ENCODE measurements at places on chromosomes 5 and 9. TPM values are rescaled to one million over a fixed set of nuclear protein-coding genes. Genes with fewer than 3 reads are reported as not detected.

The FOXD4L4 gene
- 0.07 TPM for total RNA-seq

DNA sequence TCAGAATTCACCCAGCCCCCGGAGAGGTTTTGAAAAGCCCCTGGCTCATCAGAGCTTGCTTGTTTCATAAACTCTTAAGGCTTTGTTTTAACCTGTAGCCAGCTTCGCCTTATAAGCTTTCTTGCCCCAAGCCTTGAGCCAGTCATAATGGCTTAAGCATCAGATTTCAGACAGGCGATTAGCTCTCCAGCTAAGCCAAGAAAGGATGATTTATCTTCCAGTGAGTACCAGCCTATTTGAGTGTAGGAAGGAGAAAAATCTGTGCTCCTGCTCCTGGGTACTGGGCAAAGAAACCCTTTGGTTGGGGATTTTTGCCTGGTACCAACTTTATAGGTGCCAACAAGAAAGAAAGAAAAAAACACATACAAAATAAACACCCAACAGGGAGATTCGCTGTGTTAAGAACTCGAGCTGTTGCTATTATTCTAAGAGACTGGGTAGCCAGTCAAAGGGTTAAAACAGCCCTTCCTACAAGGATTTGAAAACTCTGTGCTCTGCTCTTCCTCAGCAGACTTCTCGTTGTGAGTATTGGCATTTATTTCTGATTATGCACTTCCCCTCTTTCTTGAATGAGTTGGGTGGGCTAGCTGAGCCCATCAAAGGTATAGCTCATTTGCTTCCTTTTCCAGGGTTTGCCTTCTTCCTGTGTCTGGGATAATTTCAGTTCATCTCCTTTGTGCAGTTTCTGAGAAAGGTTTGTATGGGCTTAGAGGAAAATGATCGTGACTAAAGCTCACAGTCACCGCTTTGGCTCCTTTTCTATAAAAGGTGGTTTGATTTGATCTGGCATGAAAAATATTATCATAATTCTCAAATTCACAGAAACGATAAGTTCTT is 157.2 kb upstream of the DMRT1 start:
- DNase-seq: peak; percentile 89

The S100Z gene
- not detected for total RNA-seq

The GLRA1 gene
- not detected for total RNA-seq

GRCh38 chr9:71628247-71628646 is 140.1 kb downstream of the CEMIP2 start:
- no peak for DNase-seq

DNA sequence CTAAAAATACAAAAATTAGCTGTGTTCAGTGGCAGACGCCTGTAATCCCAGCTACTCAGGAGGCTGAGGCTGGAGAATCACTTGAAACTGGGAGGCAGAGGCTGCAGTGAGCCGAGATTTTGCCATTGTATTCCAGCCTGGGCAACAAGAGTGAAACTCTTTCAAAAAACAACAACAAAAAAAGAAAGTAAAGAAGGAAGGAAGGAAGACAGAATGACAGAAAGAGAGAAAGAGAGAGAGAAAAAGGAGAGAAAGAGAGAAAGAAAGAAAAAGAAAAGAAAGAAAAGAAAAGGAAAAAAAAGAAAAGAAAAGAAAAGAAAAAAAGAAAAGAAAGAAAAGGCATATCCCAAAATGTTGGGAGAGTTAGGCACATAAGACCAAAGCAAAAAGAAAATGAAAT is 278.6 kb downstream of the CDH18 start:
- DNase-seq: no peak

DNA sequence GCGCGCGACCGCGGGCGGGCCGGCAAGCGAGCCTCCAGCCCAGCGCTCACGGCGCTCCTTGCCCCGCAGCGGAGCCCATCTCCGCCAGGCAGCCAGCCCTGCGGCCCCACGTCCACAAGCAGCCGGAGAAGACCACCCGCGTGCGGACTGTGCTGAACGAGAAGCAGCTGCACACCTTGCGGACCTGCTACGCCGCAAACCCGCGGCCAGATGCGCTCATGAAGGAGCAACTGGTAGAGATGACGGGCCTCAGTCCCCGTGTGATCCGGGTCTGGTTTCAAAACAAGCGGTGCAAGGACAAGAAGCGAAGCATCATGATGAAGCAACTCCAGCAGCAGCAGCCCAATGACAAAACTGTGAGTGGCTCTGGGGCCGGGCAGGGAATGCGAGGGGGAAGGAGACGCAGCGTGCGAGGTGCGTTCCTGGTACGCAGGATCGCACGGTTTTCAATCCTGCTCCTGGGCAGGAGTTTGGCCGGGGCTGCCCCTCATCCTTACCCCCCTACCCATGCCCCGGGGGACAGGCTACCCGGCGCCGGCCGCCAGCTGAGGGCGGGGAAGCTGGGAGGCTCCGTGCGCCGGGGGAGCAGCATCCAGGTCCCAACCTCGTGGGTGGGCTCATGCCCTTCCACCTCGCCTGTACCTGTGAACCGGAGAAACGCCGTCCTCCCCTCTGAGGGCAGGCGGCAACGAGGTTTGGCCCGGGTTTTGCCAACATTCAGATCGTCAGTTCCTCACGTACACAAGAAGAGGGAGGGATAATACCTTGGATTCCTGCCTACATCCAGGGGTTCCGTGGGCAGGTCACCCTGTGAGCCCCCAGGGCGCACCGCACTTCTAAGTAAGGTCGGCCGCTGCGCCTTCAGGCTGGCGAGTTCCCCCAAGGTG is 6.6 kb downstream of the ISL1 start:
- no peak for DNase-seq

- no peak for DNase-seq
These were observed 174.3 kb downstream of the CDH12 start for GRCh38 chr5:22678886-22679285.

DNA sequence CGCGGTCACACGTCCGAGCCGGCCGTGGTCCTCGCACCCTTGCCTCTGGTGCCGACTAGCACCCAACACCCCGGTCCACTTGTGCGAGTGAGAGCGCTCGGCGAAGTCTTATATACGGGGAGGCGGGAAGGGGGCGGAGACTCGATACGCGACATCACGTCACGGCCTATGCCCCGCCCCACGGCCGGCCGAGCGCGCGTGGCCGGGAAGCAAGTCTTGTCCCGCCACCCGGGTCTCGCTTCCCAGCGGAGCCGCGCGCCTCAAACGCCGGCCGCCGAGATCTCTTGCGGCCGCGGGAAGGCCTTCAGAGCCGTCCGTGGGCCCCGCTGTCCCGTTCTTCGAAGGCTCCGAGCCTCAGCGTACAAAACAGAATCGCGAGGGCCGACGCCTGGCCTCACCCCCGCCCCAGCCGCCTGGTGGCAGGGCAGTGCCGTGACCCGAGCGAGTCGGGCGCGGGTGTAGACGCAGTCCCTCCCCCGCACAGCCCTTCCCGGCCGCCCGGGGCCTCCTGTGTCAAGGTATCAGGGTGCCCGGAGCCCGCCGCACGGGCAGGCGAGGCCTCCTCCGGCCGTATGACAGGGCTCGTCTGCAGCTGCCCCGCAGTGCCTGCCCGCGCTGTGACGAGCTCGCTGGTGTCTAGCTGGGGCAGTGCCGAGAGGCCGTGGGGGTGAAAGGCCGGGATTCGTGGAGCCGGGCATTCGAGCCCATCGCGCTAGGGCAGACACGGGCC is at the start of gene PLK2:
PLK2 (minus strand) TSS at position 85 of the 730 bp plus-strand sequence. CDS start 127 bp downstream, outside the sequence.
- peak; percentile 87 for DNase-seq

- peak; percentile 82 for DNase-seq
These were observed 8.2 kb downstream of the PRRC2B start for GRCh38 chr9:131402073-131402472.

DNA sequence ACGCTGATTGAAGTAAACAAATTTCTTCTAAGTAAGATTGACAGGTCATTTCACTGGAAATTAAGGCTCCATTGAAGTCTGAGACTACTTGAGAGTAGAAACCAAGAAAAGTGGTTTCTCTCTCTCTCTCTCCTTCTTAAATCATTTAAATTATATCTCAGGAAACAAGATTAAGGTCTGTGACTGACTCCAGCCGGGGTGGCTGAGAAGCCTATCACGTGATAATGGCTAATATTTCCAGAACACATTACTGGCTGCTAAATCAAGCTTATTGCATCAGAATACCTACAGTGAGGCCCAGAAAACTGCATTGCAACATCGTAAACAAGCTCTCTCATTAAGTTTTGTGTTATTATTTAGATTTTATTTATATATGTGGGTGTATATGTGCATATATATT is 88.4 kb downstream of the PTCD2 start:
- no peak for DNase-seq

The OTP gene
- total RNA-seq: not detected

DNA sequence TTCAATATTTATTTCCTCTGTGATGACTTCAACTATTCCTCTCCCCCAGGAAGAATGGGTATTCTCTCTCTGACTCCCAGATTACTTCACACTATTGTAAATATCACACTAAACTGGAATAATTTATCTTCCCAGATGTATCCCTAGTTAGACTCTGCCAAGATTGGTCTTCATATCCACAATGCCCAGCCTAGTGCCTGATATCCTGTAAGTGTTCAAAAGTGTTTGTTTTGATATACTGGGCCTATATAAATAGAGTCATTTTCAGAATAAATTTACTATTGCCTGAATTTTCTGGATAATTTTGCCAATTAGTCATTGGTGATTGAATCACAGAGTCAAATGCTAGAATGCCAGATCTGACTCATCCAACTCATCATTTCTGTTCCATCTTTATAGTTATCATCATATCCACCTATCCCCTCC is 143.7 kb upstream of the TNC start:
- peak; percentile 67 for DNase-seq

The PRR16 gene
- total RNA-seq: 16.5 TPM

The NR5A1 gene
- not detected for total RNA-seq

DNA sequence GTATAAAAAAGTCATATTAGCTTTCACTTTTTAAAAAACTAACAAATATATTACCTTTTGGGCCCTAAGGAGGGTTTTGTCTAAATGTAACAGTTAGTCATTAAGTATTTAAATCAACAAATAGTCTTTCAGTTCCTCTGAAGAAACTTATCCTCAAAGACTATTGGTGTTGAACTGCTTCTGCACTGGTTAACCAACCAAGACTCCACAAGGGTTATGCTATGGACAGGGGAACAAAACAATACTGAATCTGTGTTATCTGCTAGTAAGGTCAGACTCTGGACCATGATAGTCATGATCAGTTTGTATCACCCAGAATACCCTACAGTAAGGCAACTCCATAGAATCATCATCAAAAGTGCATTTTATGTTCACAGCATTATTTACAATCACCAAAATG is 42.4 kb downstream of the SETX start:
- no peak for DNase-seq

GRCh38 chr5:89117124-89117644 is 234.2 kb upstream of the MEF2C start:
- DNase-seq: peak; percentile 58

- DNase-seq: no peak
These were observed 133.8 kb downstream of the MRPL36 start for GRCh38 chr5:1665803-1666202.

- no peak for DNase-seq
These were observed 9.4 kb downstream of the RXRA start for GRCh38 chr9:134335486-134336220.

The PTAR1 gene
- 42.4 TPM for total RNA-seq

GRCh38 chr9:117528225-117528624 is 113.4 kb upstream of the ASTN2 start:
- DNase-seq: no peak

The ERBIN gene
- 76.9 TPM for total RNA-seq

The CATSPER3 gene
- total RNA-seq: not detected

- no peak for DNase-seq
These were observed 10.0 kb downstream of the DMXL1 start for GRCh38 chr5:119080936-119081335.

The PCDHA1 gene
- total RNA-seq: not detected

DNA sequence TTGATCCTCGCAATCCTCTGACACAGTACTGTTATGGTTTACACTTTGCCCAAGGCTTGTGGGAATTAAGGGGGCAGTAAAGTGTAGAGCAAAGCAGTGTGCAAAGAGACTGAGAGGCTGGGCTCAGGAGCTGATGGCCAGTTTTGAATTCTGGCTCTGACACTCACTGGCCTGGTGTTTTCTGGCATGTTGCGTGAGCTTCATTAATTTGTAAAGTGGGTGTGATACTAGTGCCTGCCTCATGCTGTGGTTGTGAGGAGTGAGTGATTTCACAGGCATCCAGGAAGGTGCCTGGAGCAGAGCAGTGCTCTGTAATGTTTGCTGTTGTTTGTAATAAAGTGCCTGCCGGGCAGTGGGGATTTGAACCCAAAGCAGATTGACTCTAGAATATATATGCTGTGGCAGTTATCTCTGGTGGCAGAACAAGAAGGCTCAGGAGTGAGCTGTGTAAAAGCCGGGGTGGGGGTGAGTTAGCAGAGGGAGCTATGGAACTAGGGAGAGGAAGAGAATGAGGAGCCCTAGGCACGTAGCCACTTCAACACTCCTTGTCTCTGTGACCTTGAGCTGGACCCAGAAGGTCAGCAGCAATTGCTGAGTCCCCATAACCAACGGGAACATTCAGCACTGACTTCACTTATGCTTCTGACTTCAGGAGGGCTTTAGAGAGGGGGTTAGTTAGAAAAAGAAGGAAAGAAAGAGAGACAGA is 108.5 kb downstream of the DOCK2 start:
- peak; percentile 92 for DNase-seq

The CHSY3 gene
- total RNA-seq: 0.02 TPM

DNA sequence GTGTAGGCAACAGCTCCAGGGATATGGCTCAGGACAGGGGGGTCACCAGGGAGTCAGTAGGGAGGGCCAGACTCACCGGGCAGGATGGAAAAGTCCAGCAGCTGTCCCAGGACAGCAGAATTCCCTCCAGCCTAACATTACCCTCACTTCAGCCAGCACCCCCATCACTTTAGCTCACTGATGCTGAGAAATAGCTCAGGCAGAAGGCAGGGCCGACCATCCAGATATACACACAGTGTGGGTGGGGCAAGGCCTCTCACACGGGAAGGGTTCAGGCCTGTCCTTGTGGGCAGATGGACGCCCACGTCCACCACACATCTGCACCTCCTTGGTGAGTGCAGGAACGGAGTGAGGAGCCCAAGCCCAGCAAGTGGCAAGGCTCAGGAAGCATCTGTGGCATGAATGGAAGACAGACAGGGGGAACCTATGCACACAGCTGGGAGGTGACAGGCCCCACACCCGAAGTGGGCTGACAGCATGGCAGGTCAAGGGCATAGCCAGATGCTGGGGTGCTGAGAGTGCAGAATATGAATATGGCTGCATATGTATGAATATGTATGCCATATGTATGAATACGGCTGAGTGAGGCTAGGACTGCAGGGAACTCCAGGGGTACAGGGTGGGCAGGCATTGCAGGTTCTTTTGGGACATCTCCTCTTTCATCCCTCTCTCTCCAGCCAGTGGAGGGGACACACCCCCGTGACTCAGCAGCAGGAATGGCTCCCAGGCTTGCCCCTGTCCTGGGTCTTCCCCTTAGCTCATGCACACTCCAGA is 17.0 kb downstream of the BICD2 start:
- peak; percentile 63 for DNase-seq

The PCDHGB2 gene
- 0.57 TPM for total RNA-seq

DNA sequence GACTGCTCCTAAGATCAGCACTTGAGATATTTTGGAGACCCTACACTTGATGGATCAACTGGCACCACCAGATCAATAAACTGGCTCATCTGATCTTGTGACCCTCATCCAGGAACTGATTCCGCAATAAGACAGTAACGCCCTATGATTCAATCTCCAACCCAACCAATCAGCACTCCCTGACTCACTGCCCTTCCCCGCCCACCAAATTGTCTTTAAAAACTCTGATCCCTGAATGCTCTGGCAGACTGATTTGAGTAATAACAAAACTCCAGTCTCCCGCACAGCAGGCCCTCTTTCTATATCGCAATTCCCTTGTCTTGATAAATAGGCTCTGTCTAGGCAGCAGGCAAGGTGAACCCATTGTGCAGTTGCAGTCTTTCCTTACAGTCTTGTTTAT is 677.0 kb downstream of the LRRC70 start:
- DNase-seq: no peak

The MYMK gene
- not detected for total RNA-seq

- DNase-seq: no peak
These were observed 116.5 kb downstream of the CPLANE1 start for GRCh38 chr5:37132646-37133045.

The LRRC70 gene
- total RNA-seq: not detected
